ENCODE measurements at places on chromosomes 11 and 22.

DNA sequence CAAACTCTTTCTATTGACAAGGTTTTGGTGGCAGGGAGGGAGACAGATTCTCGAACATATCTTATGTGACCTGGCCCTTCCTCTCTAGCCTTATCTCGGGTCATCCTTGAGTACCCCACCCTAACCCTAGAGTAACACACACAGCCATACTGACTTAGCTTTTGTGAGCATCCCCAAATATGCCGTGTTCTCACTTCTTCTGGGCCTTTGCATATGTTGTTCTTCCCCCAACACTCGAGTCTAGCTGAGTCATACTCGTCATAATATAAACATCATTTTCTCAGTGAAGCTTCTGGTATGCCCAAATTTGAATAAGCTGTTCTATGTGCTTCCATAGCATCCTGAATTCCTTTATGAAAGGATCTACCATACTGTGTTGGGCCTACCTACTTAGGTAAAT, 8.0 kb downstream of the TTC17 start:
- no peak for DNase-seq

DNA sequence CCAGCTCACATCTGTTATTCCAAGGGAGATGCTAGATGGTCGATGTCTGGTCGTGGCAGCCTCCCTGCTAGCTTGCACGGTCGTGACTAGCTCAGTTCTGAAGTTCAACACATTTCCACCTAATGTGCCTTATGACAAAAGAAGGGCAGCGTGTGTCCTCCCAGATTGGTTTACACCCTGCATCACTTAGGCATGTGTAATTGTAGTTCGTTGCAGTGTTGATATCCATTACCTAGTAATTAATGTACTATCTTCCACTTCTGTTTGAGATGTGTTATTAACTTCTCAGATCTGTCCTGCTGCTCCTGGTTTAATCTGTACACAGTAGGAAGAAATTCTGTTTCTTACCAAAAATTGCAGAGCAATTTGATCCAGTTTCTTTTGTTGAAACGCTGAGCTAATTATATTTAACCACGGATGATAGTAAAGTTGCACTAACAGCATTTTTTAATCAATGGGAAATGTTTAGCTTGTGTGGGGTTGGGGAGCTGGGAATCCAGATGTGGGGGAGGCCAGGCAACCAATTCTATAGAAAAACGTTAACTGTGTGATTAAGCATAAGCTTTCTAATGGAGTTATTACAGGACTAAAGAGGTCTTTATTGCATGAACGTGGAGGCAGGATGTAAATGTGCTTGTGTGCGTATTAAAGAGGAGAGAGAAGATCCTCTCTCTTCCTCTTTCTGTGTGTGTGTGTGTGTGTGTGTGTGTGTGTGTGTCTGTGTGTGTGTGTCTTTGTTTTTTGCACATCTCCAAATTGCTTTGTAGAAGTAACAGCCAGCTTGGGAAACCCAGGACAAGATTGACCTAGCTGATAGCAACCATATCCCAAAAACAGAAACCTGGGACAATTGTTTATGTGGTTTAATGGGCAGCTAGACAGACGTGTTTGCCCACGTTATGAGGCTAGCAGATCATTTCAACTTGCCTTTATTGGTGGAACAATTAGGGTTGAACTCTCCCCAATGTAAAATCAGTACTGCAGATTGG, 145.7 kb upstream of the TTC12 start:
- no peak for DNase-seq

DNA sequence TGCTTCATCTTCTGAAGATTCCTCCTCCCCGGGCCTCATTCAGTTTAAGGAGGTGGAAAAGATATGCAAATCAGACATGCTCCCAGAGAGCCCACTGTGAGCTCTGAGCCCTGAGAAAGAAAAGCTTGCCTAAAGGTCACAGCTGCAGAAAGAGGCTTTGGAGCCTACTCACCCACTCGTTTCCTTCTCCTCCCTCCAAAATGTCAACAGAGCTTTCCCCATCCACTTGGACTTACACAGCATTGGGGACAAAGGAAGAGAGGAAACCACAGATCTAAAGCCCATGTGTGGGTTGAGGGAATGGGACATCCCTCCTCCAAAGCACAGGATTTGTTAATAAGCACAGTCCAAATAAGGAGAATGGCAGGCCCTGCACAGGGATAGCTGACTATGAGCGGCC, 158.4 kb downstream of the ETS1 start:
- DNase-seq = no peak

- DNase-seq = no peak
These were observed 72.7 kb upstream of the AKIP1 start for GRCh38 chr11:8838248-8838647.

GRCh38 chr22:19805821-19806212, 45.2 kb downstream of the TBX1 start:
- DNase-seq = no peak

- no peak for DNase-seq
These were observed 34.3 kb downstream of the MRTFA start for GRCh38 chr22:40602231-40602630.

DNA sequence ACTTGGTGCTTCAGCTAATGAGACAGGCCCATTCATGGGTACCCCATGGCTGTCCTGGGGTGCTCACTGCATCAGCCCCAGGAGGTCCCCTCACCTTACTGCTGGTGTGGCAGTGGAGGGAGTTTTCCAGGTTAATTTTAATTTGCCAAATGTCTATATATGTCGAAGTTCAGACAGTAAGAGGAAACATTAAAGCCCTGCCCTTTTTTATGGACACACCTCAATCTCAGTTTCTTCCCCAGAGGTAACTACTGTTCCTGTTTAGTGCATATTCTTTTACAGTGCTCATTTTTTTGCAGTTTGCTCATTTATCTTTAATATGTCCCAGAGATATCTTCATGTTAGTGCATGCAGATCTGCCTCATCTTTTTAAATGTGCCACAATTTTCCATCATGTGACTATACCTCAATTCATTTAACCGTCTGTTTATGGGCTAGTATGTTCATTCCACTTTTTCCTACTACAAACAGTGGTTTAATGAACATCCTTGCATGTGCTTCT, 11.6 kb downstream of the PANX1 start:
- DNase-seq = no peak

DNA sequence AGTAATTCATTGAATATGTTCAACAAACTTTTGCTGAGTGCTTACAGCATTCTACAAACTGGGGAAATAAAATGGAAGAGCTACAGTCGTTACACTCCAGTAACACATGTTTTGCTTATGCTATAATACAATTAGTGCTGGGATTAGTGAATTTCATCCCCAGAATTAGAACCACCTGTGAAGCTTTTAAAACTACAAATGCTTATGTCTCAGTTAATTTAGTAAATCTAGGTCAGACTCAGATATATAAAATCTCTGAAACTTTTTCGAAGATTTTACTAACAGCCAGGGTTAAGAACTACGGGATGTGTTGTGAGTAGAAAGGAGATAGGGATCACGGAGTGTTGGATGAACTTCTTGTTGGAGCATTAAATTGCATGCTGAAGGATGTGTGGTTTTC, 33.7 kb upstream of the EED start:
- DNase-seq = no peak

- DNase-seq = no peak
These were observed 29.5 kb downstream of the DIXDC1 start for GRCh38 chr11:111966678-111967077.

GRCh38 chr11:32224580-32224979, 133.7 kb downstream of the RCN1 start:
- no peak for DNase-seq

DNA sequence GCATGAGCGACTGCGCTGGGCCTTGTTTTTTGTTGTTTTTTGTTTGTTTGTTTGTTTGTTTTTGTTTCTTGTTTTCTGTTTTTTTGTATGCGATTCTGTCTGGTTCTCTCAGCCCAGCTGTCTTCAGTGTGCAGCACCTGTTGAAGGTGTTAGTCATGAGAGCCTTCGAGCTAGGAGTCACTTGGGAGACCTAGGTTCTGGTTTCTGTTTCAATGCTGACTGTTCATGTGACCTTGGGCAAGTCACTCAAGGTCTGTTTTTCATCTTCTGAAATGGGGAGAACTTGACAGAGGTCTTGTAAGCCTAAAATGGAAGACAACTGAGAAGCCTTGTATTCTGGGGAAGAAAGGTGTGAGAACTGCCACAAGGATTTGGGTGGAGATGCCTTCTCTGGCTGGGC, 1.8 kb downstream of the DCPS start:
- no peak for DNase-seq

GRCh38 chr11:67355023-67355793, 1.9 kb upstream of the POLD4 start:
- DNase-seq = no peak

GRCh38 chr22:31639436-31640039, 22.5 kb downstream of the PISD start:
- DNase-seq = no peak

DNA sequence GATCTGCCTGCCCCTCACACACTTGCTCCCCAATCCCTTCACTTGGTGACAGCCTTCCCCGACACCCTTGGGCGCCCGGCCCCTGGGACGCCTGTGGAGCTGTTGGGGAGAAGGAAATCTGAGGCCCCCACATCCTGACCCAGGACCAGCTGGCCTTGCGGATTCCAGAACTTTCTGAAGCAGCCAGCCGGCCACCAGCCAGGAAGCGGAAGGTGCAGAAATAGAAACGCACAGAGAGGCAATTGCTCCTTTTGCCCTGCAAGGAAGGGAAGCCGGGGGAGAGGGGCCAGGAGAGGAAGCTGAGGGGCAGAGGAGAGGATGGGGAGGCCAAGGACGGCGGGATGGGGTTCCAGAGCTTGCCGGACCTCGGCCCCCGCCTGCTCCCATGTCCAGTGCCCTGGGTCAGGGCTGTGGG, 66.7 kb upstream of the LINC01488 start:
- DNase-seq = no peak

GRCh38 chr11:72584939-72585597, 89.2 kb downstream of the PDE2A start:
- DNase-seq = no peak

DNA sequence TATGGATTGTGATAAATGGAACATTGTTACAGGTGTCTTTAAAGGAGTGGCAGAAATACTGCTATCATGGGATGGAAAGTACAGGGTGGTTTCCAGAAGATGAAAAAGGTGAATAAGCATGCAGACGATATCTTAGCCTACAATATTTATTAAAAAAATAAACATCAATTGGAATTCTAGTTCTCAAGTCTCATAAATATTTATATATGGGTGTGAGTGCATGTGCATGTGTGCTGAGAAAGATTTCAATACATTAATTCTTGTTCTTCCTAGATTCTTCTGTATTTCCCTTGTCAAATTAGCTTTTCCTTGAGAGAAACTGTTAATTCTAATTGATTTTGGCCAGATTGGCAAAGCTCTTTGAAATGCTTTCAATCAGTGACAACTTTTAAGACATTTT, 618.2 kb downstream of the METTL15 start:
- no peak for DNase-seq

- no peak for DNase-seq
These were observed 1.5 kb downstream of the TCIRG1 start for GRCh38 chr11:68040101-68040956.

DNA sequence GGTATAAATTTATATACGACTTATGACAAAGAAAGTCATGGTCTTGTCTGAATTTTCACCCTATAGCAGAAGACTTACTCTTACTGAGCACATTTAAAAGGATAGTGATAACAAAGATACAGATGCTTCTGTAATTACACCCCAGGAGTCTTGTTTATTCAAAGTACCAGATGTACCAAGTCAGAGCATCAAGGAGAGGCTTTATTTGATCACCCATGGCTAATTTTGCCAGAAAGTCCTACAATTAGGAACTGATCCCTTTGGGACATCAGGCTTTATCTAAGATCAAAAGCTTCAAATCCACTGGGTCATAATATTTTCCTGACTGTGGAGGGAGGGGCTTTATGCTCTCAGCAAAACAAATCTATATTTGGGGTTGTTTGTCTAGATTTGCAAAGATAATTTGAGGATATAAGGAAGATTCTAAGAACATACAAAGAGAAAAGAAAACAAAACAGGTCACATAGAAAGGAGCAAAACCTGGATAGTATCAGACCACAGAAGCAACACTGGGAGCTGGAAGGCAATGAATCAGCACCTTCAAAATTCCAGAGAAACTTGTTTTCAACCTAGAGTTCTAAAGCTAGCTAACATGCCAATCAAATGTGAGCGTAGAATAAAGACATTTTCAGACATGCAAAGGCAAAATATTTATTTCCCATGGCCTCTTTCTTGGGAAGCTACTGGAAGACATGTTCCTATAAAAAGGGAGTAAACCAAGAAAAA, 124.8 kb upstream of the CSNK2A3 start:
- no peak for DNase-seq

DNA sequence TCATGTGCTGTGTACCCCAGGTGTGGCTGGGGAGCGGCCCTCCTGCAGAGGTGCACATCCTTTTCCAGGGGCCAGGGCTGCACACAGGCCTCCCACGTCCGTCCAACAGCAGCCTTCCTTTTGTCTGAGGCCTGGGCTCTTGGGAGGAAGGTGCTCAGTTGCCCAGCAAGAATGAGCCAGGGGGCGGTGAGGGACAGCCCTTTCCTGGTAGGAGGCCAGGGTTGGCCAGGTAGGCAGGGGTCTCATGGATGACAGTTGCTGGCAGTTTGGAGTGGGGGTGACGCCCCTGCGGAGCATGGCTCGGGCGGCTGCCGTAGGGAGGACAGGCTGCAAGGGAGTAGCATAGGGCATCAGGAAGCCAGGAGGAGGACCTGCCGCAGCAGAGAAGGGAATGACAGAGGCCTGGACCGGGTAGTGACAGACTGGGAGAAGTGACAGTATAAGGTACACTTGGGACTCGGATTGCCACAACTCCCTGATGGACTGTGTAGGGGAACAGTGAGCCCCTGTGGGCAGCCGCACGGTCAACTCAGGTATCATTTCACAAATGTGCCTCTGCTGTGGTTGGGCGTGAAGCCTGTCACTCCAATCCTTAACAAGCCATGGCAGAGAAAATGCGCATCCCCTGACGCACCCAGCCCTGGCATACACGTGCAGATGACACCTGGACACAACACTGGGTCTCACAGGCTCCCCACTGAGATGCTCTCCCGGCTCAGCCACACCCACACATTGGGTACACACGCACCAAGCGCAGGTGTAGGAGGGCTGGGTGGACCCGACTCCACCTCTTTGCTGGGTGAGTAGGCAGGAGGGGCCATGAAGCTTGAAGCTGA, 79.7 kb downstream of the DGCR2 start:
- DNase-seq = no peak

DNA sequence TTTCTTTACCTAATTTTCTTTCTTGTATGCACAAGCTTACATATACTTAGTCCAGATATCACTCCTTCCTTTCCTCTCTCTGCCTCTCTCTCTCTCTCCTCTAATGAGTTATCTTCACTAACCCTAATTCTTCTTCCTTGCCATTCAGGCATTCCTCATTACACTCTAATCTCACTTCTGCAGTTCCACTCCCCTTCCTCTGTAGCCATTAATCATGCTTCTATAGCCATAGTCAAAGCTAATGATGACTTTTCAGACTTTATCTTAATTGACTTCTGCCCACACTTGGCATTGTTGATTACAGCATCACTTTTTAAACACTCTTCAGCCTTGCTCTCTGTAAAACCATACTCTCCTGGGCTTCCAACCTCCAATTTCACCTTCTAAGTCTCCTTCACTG, 35.3 kb upstream of the SC5D start:
- no peak for DNase-seq

- no peak for DNase-seq
These were observed 3.9 kb upstream of the SMIM35 start for GRCh38 chr11:118090545-118091162.

GRCh38 chr11:69327741-69328191, 33.8 kb downstream of the MYEOV start:
- DNase-seq = no peak

All from T-helper 17 cell (primary cell).